Naive thymus-derived CD8-positive, alpha-beta T cell (primary cell): ENCODE measurements at places on chromosomes 12 and 14. TPM values are rescaled to one million over a fixed set of nuclear protein-coding genes. Genes with fewer than 3 reads are reported as not detected.

GRCh38 chr12:91964501-91964900 is 181.1 kb downstream of the BTG1 start:
- no peak overlapping the region for H3K27ac ChIP-seq
- H3K4me3 ChIP-seq: no peak overlapping the region
- peaks cover 17% of the 10 kb centered on the region for H3K4me1 ChIP-seq
- H3K27me3 ChIP-seq: no peaks in the 10 kb centered on the region
- no peak for DNase-seq

GRCh38 chr12:54005531-54005852 is 3.3 kb upstream of the HOXC8 start:
- no peaks in the 10 kb centered on the region for H3K36me3 ChIP-seq
- peak overlapping the region; percentile 84 for H3K4me3 ChIP-seq
- peak overlapping the region; percentile 44 for H3K27ac ChIP-seq

DNA sequence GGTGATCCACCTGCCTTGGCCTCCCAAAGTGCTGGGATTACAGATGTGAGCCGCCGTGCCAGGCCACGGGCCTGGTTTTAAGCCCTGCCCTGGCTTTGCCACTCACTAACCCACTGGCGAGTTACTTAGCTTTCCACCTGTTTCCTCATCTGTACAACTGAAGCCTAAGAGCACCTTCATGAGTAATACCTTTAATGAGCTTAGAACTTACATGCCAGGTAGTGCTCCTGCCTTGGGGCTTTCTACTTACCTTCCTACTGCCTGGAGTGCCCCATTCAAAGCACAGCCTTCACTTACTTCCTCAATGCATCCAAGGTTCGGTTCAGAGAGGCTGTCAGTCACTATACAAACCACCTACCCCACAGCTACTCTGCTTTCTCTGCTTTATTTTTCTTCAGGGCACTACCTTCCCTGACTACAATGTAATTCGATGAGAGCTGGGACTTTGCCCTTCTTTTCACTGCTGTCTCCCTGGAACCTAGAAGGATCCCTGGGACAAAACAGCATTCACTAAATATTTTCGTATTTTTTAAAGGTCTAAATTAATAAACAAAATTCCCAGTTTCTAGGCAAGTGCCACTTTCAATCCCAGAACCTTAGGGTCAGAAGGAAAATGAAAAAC is 13.8 kb downstream of the ZCCHC8 start:
- H3K27ac ChIP-seq: no peak overlapping the region
- no peak overlapping the region for H3K4me3 ChIP-seq
- no peaks in the 10 kb centered on the region for H3K27me3 ChIP-seq
- DNase-seq: no peak

GRCh38 chr14:29453045-29453444 is 474.6 kb downstream of the PRKD1 start:
- H3K4me1 ChIP-seq: no peaks in the 10 kb centered on the region
- H3K36me3 ChIP-seq: no peaks in the 10 kb centered on the region
- H3K27me3 ChIP-seq: no peaks in the 10 kb centered on the region
- no peak for DNase-seq

GRCh38 chr14:26694521-26694920 is 96.7 kb upstream of the NOVA1 start:
- H3K36me3 ChIP-seq: no peaks in the 10 kb centered on the region
- no peak for DNase-seq
- H3K4me1 ChIP-seq: no peaks in the 10 kb centered on the region
- H3K4me3 ChIP-seq: no peak overlapping the region

GRCh38 chr12:9642606-9643265 is 26.8 kb upstream of the CLEC2D start:
- peaks cover 5% of the 10 kb centered on the region for H3K36me3 ChIP-seq
- peak overlapping the region; percentile 57 for H3K27ac ChIP-seq
- H3K27me3 ChIP-seq: no peaks in the 10 kb centered on the region

- H3K4me1 ChIP-seq: no peaks in the 10 kb centered on the region
- no peak overlapping the region for H3K27ac ChIP-seq
- H3K4me3 ChIP-seq: no peak overlapping the region
- no peaks in the 10 kb centered on the region for H3K36me3 ChIP-seq
These were observed 10.4 kb upstream of the PTHLH start for GRCh38 chr12:27982951-27983350.

- no peak for DNase-seq
- peaks cover 13% of the 10 kb centered on the region for H3K36me3 ChIP-seq
- no peak overlapping the region for H3K4me3 ChIP-seq
These were observed 4.4 kb downstream of the CLEC12A start for GRCh38 chr12:9975614-9976013.

- no peak overlapping the region for H3K4me3 ChIP-seq
- H3K27me3 ChIP-seq: no peaks in the 10 kb centered on the region
- no peak overlapping the region for H3K27ac ChIP-seq
- DNase-seq: no peak
These were observed 50.6 kb upstream of the ETV6 start for GRCh38 chr12:11598900-11599299.

GRCh38 chr14:39203659-39204606 is 28.9 kb downstream of the PNN start:
- no peak for DNase-seq
- no peaks in the 10 kb centered on the region for H3K27me3 ChIP-seq
- H3K4me1 ChIP-seq: peaks cover 12% of the 10 kb centered on the region
- peaks cover 2% of the 10 kb centered on the region for H3K36me3 ChIP-seq
- no peak overlapping the region for H3K4me3 ChIP-seq

- H3K36me3 ChIP-seq: peaks cover 13% of the 10 kb centered on the region
- H3K4me1 ChIP-seq: peaks cover 49% of the 10 kb centered on the region
- H3K4me3 ChIP-seq: no peak overlapping the region
- peak overlapping the region; percentile 85 for H3K27ac ChIP-seq
- no peaks in the 10 kb centered on the region for H3K27me3 ChIP-seq
These were observed 114.6 kb upstream of the PLXNC1 start for GRCh38 chr12:94033784-94034183.

DNA sequence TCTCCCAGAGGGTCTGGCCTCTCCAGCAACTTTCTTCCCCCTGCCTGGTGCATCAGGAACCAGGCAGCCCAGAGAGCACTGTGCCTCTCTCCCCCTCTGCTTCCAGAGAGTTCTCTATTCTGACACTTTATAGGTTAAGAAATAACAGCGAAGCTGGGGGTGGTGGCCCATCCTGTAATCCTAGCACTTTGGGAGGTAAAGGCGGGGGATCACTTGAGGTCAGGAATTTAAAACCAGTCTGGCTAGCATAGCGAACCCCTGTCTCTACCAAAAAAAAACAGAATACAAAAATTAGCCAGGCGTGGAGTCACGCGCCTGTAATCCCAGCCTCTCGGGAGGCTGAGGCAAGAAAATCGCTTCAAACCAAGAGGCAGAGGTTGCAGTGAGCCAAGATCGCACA is 58.3 kb downstream of the ESRRB start:
- H3K36me3 ChIP-seq: no peaks in the 10 kb centered on the region
- H3K4me3 ChIP-seq: no peak overlapping the region
- no peaks in the 10 kb centered on the region for H3K4me1 ChIP-seq
- DNase-seq: no peak
- H3K27me3 ChIP-seq: peaks cover 9% of the 10 kb centered on the region

GRCh38 chr14:99394602-99395156 is 86.0 kb downstream of the SETD3 start:
- H3K36me3 ChIP-seq: no peaks in the 10 kb centered on the region
- peaks cover 5% of the 10 kb centered on the region for H3K4me1 ChIP-seq
- H3K27ac ChIP-seq: no peak overlapping the region
- H3K4me3 ChIP-seq: no peak overlapping the region

GRCh38 chr14:104794099-104794498 is 1.4 kb downstream of the AKT1 start:
- peaks cover 58% of the 10 kb centered on the region for H3K4me1 ChIP-seq
- H3K4me3 ChIP-seq: peak overlapping the region; percentile 93
- no peaks in the 10 kb centered on the region for H3K27me3 ChIP-seq
- H3K27ac ChIP-seq: peak overlapping the region; percentile 89

DNA sequence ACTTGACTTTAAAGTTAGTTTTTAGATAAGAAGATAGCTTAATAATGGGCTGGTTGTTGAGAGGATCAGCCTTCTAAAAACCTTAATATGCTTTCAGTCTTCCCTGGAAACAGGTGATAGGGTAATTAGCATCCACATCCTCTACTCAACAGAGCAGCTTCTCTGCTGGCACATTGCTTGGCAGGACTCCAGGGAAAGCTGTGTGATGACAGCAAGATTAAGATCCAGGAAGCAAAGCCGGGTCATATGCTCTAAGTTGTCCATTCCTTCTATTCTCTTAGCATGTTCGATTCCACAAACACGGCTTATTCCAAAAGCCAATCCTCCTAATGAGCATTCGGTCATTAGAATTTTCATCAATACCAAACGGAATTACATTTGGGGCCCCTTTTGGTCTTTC is 87.0 kb downstream of the HMGA2 start:
- no peak overlapping the region for H3K4me3 ChIP-seq
- no peak for DNase-seq
- no peaks in the 10 kb centered on the region for H3K36me3 ChIP-seq
- H3K4me1 ChIP-seq: no peaks in the 10 kb centered on the region
- peaks cover 2% of the 10 kb centered on the region for H3K27me3 ChIP-seq

DNA sequence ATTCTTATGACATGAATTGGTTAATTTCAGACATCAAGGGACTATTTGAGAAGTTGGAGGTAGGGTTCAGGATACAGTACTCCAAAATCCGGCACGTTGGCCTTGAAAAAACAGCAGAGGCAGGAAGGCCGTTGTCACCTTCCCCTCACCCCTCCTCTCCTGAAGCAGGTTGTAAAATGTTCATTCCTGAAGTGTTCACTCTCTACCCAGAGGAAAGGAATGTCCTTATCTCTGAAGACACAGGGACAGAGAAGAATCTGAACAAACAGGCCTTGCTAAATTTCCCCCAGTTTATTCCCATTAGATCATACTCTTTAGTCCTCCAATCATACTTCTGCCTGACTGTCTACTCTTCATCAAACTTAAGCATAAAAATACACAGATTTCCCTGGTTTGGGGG is 313.6 kb downstream of the ZFP36L1 start:
- no peaks in the 10 kb centered on the region for H3K27me3 ChIP-seq
- no peak overlapping the region for H3K27ac ChIP-seq
- no peak for DNase-seq
- H3K4me1 ChIP-seq: peaks cover 21% of the 10 kb centered on the region
- no peak overlapping the region for H3K4me3 ChIP-seq

DNA sequence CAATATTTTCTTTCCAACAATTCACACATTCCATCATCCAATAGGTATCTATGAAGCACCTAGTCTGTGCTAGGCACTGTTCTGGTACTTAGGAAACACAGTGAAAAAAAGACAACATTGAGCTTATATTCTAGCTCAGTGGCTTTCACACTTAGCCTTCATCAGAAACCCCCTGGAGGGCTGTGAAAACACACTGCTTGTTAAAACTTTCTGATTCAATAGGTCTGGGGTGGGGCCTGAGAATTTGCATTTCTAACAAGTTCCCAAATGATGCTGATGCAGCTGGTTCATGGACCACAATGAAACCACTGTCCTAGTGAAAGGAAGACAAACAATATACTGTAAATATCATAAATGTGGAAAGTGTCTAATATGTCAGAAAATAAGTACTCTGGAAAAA is 5.9 kb downstream of the VTI1B start:
- H3K4me3 ChIP-seq: no peak overlapping the region
- peak overlapping the region; percentile 33 for H3K27ac ChIP-seq
- no peaks in the 10 kb centered on the region for H3K27me3 ChIP-seq
- DNase-seq: no peak
- H3K36me3 ChIP-seq: peaks cover 9% of the 10 kb centered on the region

- H3K27ac ChIP-seq: no peak overlapping the region
- H3K4me1 ChIP-seq: no peaks in the 10 kb centered on the region
- H3K36me3 ChIP-seq: no peaks in the 10 kb centered on the region
- no peak for DNase-seq
- H3K27me3 ChIP-seq: peaks cover 10% of the 10 kb centered on the region
These were observed 31.5 kb downstream of the MEG3 start for GRCh38 chr14:100857233-100857922.

DNA sequence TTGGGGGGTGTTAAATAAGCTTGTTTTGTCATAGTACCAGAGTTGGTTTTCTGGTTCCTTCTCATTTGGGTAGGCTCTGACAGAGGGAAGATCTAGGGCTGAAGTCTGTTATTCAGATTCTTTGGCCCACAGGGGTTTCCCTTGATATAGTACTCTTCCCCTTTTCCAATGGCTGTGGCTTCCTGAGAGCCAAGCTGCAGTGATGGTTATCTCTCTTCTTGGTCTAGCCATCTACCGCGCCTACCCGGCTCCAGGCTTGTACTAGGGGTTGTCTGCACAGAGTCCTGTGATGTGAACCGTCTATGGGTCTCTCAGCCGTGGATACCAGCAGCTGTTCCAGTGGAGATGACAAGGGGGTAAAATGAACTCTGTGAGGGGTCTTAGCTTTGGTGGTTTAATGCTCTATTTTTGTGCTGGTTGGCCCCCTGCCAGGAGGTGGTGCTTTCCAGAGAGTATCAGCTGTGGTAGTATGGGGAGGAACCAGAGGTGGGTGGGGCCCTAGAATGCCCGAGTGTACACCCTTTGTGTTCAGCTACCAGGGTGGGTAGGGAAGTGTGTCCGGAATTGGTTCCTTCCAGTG is 209.7 kb downstream of the GPHN start:
- DNase-seq: no peak
- H3K27me3 ChIP-seq: peaks cover 1% of the 10 kb centered on the region
- peaks cover 24% of the 10 kb centered on the region for H3K4me1 ChIP-seq
- H3K27ac ChIP-seq: no peak overlapping the region
- H3K36me3 ChIP-seq: peaks cover 5% of the 10 kb centered on the region

DNA sequence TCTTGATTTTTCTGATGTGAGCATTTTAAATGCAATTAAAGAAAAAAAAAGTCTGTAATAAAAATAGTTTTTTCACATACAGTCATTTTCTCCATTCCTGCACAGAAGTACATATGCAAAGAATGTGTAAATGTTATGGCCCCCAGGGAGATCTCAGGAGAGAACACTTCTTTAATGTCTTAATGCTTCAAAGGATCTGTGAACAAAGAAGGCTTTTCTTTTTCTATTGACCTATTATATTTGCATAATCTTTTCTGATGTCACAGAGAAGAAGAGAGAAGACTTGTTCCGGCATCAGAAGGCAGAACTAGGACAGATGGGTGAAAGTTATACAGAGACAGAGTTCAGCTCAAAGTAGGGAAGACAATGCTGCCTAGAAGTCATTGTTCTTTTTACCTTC is 413.5 kb upstream of the STXBP6 start:
- no peak overlapping the region for H3K27ac ChIP-seq
- DNase-seq: no peak
- no peak overlapping the region for H3K4me3 ChIP-seq
- no peaks in the 10 kb centered on the region for H3K4me1 ChIP-seq
- no peaks in the 10 kb centered on the region for H3K36me3 ChIP-seq

DNA sequence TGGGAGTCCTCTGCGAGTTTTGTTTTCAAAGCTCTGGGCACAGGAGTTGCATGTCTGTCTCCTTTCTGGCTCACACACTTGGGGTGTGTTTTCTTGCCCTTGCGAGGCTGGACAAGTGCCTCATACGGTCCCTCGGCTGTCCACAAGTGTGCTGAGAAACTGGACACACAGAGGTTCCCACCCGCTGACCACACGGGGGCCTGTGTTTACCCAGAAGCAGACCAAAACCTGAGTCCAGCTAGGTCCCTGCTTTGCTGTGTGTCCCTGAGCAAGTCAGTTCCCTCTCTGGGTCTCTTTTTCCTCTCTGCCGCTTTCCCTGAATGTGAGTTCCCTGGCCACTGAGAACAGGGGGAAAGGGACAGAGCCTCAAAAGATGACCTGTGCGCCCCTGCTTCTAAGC is 678 bp upstream of the OAS2 start:
- H3K27me3 ChIP-seq: no peaks in the 10 kb centered on the region
- H3K4me3 ChIP-seq: peak overlapping the region; percentile 99
- H3K4me1 ChIP-seq: peaks cover 28% of the 10 kb centered on the region
- DNase-seq: no peak
- H3K27ac ChIP-seq: peak overlapping the region; percentile 98
- peaks cover 7% of the 10 kb centered on the region for H3K36me3 ChIP-seq

The NOVA1 gene
- total RNA-seq: 0.55 TPM

The TBX5 gene
- total RNA-seq: not detected

The REP15 gene
- total RNA-seq: not detected

The FOXA1 gene
- not detected for total RNA-seq

The TMEM179 gene
- total RNA-seq: not detected

The KRT83 gene
- total RNA-seq: not detected

The TRHDE gene
- not detected for total RNA-seq

The TMEM52B gene
- not detected for total RNA-seq

The ANKS1B gene
- not detected for total RNA-seq
